ENCODE measurements at places on chromosomes 6 and 20.

DNA sequence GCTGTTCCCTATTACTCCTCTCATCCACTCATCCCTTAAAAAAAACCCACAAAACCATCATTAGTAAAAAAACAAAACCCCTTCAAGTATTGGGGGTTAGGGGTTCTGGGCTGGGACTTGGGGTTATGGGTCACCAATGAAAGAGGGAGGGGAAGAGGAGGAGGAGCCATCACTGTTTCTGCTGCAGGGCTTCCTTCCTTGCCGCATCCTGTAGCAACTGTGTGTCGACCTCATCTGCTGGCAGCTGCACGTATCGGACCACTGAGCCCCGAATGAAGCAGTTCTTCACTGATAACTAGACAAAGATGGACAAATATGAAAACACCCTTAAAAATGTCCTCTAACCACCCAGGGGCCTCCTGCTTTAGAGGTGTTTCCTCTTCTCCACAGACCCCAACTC, 2.0 kb upstream of the VARS1 start:
- peak; percentile 81 for DNase-seq

- no peak for DNase-seq
These were observed 13.5 kb upstream of the TRAM2 start for GRCh38 chr6:52590152-52590891.

GRCh38 chr6:139479433-139480222, 105.2 kb upstream of the CITED2 start:
- no peak for DNase-seq

DNA sequence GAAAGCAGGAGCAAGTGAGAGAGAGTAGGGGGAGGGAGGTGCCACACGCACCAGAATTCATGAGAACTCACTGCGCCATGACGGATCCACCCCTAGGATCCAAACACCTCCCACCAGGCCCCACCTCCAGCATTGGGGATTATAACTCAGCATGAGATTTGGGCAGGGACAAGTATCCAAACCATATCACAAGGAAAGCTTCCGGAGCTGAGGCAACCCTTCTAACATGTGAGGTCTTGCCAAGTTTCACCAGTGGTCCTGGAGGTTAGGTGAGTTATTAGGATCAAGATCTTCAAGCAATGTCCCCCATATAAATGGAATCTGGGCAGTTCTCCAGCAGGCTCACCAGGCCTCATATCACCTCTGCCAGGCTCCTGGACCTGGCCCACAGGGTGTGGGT, 308.4 kb downstream of the NRN1 start:
- DNase-seq: no peak

- DNase-seq: no peak
These were observed 10.6 kb downstream of the RAET1E start for GRCh38 chr6:149887343-149887742.

DNA sequence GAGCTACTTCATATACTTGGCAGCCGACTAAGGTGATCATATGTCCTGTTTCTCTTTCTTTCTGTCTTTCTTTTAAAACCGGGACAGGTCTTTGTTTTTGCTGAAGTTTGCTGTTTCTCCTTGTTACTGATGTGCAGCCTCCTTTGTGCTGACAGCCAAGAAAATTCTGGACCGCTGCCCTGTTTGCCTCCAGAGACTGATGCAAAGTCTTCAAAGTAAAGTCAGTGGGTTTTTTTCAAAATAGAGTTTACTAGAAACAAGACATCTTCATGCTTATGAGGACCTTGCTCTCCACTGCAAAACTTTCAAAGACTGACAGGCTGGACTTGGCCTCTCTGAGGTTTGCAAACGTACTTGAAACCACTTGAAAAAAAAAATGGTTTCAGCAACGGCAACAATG, 510.5 kb upstream of the MAP3K7 start:
- no peak for DNase-seq

DNA sequence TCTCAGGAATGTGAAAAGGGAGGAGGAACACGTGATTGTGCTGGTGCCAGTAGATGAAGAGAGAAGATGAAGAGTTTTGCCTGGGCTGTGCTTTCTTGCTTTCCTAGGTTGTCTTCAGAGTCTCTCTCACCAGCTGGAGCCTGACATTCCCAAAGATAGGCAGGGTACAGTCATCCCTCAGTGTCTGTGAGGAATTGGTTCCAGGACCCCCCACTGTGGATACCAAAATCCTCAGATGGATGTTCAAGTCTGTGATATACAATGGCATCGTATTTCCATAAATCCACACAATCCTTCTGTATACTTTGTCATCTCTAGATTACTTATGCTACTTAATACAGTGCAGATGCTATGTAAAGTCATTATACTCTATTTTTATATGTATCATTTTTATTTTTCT, 113.5 kb downstream of the SAMD5 start:
- DNase-seq: no peak

GRCh38 chr6:498795-499231, 107.3 kb downstream of the IRF4 start:
- no peak for DNase-seq

DNA sequence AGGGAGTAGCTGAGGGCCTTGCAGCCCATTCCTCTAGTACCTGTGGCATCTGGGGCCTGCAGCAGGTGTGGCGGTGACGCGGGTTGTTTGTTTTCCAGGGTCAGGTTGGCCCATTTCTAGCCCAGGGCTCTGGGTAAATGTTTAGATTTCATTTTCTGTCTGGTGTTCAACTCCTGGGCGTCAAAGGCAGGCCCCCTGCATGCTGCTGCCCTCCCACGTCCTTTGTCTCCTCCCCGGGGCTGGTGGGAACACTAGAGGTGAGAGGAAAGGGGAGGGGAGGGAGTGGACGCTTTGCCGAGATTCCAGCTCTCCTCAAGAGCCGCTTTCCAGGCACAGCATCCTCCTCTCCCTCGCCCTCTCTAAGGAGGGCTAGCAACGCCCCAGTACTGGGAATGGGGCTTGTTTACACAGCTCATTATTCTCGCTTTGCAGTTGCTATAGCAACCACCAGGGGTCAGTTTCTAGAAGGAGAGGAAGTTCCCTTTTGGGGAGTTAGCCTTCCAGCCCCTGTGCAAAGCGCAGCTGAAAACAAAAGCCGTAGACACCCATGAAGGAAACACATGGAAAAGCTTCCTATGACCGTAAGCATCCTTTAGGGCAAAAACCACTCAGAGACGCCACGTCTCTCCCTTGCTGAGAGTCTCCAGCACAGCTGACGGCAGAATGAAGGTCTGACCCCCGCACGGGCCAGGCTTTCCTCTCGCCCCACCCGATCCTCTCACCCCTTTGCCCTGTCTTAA, 170.6 kb downstream of the LY86 start:
- peak; percentile 70 for DNase-seq

DNA sequence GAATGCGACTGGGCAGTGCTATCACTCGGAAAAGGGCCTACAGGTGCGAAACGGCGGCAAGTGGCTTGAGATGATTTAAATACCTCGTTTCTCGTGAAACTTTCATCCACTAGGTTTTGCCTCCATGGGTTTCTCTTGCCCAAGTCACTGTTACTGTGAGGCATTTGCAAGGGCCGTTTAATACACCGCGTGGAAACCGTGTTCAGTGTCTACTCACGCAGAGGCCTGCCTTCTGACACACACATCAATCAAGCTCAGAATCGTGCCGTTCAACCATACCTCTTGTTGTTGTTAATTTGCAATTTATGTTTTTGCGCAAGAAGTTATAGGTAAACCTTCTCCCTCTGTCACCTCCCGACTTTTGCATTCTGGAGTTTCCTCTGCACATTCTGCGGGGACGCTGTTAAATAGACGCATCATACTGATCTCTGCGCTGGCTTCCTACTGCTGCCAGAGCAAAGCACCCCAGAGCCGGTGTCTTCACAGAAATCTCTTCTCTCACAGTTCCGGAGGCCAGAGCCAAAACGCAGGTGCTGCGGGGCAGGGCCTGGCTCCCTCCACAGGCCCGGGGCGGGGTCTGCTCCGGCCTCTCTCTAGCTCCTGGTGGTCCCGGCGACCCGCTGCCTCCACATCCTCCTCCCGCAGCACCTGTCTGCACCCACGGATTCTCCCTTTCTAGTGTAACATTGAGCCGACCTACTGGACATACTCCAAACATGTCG, 251.4 kb downstream of the SMOC2 start:
- no peak for DNase-seq

- DNase-seq: no peak
These were observed 17.5 kb upstream of the NFATC2 start for GRCh38 chr20:51560042-51560441.

GRCh38 chr20:2804041-2804828, 3.8 kb upstream of the CPXM1 start:
- no peak for DNase-seq

DNA sequence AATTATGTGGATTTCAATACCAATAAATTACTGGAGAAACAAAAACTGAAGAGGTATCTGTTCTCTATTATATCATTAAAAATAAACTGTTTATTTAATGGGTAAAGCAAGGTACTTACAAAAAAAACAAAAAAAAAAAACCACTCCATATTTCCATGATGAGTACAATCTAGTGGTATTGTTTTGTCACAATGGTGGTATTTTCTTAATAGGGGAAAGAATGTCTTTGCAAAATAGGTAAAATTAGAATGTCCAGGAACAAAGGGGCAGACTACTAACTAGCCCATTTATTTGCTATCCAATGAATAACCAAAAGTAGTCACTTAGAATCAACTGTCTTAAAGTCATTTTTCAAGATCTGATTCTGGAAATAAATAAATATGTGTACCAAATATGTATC, 92.0 kb downstream of the ARHGAP18 start:
- no peak for DNase-seq

DNA sequence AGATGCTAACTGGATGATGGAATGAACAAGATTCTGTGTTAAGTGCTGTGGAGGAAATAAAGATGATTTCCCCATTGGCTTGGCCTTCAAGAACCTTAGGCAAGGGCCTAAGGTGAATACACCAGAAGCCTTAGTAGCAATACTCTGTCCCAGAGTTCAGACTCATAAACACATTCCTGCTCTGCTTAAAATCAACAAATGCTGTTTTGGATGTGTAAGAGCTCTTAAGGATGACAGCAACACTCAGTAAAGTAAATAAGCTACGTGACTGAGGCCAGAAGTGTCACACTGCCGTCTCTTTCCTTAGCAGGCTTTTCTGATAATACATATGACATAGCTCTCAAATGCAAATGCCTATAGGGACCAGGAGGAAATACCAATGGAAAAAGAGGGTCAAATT, 90.6 kb downstream of the EYA2 start:
- DNase-seq: no peak

- no peak for DNase-seq
These were observed 10.5 kb upstream of the HSF2 start for GRCh38 chr6:122388945-122389344.

- peak; percentile 70 for DNase-seq
These were observed 26.3 kb upstream of the EPM2A start for GRCh38 chr6:145761584-145761983.

- peak; percentile 77 for DNase-seq
These were observed at the start of gene MARCKS for GRCh38 chr6:113856625-113857555. MARCKS (plus strand) TSS chr6:113857345; CDS start chr6:113857746, 401 bp downstream.

DNA sequence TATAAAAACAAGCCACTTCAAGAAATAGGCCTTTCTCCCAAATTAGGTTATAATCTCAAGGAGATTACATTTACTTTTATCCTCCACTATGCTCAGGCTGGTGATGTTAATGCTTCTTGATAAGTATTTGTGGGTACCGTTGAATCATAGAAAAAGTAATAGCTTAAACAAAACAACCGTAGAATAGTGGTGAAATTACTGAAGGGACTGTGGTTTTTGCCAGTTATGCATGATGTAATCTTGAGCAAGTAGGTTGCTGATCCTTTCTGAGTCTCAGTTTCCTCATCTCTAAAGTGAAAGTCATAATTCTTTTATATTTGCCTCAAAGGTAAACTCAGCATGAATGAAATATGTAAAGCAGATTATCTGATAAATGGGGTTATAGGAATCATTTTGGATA, 187.3 kb upstream of the JAG1 start:
- no peak for DNase-seq

DNA sequence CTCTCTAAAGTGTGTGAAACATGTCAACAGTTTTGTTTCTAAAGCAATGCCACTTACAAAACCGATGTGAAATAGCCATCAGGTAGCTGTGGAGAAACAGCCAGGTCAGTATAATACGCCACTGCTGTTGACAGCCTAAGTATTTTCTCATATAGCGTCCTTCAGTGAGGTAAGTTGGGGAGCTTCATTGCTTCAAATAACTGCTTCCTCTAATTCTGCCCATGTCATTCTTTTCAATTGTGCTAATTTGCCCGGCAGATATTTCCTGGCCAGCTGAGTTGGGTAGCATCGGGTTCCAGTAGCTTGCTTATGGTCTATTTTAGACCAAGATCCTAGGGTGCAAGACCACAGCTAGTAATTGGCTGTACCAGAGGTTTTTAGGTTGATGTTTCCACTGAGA, 2.1 kb upstream of the ARMC2 start:
- DNase-seq: no peak

DNA sequence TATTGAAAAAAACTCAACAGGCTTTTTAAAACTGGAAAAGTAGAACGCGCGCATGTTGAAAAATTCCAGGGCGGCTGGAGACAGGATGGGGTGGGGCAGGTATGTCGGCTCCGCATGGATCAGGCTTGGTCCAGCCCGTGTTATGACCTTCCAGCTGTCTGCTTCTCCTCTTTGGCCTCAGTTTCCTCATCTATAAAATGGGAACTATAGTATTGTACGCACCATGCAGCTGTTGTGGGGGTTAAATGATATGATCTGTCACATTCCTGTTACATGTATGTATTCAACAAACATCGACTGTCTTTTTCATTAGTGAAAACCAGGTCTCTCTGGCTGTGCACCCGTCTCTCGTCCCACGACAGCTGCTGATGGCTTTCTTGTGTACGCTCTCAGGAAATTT, 18.8 kb downstream of the PHACTR3 start:
- DNase-seq: no peak

GRCh38 chr6:167679790-167680604, 146.7 kb upstream of the AFDN start:
- no peak for DNase-seq

DNA sequence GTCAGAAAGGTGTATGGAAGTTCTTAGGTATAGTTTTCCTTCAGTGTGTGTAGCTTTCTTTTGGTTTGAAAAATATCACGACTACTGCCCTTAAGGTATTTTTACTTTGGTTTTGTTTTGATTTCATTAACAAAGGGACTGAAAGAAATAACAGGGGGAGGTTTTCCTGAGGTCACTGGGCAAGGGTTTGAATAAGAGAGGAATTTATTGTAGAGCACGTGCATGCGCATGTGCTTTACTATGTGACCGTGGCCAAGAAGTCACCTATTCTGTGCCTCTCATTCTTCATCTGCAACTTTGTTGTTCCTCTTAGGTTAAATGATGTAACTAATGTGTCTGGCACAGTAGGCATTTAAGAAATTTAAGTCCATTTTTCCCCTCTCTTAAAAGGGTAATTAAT, 4.1 kb upstream of the MAN1A1 start:
- peak; percentile 67 for DNase-seq

DNA sequence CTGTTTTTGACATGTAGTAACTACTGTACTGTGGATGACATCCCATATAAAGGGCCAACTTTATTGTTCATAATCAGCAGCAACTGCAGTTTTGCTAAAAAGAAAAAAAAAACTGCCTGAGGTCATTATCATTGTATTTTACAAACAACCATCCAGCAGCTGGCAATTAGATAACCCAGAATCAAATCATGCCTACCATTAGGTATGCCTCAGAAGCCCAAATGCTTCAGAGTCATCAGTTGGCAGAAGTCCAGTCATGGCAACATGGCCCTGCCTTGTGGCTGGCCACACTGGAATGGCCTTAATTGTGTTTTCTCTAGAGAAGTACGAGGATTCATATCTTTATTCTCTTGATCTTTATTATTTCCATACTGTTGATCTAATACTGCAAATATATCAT, 462.4 kb upstream of the NRSN1 start:
- no peak for DNase-seq

Data from NAMALWA (cell line).